ENCODE measurements at places on chromosomes 6 and 20.

- DNase-seq = no peak
Observed at GRCh38 chr20:37521061-37521771, at the start of gene NNAT. Gene NNAT, plus strand, starts transcription at chr20:37521250. Its CDS starts 82 bp downstream, at chr20:37521332.

DNA sequence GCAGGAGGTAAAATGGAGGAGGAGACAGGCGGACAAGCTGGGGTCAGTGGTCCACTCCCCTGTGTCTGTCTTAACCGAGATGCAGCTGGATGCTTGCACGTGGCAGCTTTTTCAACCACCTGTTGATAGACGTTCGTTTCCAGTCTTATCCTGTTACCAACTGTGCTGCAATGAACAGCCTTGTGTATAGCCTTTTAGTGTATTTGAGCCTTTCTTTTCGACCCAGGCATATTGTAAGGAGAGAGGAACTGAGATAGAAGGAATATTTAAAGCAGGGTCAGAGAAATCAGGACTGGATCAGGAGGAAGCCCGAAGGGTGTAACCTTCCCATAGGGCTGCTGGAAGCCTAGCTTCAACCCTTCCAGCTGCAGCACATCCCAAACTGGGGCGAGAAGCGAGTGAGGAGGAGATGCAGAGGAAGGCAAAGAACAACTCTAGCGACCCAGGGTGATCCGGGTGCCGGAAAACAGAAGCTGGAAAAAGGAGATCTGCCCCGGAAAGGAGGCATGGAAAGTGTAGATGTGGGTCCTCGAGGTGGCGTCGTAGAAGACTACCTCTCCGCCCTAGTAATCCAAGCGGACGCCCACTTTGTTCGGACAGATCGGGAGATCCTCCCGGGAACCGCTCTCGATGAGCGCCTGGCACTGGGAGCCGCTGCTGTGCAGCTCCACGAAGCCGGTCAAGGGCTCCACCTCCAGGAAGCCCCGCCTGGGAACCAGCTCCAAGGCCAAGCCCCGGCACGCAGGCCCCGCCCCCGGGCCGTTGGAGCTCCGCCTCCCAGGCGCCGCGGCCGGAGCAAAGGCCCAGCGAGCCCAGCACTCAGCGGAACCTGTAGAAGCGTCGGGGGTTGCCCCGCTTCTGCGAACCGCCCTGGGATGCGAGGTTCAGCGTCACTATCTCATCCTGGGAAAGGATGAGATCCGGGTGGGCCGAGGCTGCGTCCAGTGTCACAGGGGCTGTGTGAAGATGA, 11.2 kb downstream of the TRIM31 start:
- peak; percentile 91 for DNase-seq

- DNase-seq = no peak
Observed at GRCh38 chr6:95208621-95209020, 368.7 kb upstream of the MANEA start.

DNA sequence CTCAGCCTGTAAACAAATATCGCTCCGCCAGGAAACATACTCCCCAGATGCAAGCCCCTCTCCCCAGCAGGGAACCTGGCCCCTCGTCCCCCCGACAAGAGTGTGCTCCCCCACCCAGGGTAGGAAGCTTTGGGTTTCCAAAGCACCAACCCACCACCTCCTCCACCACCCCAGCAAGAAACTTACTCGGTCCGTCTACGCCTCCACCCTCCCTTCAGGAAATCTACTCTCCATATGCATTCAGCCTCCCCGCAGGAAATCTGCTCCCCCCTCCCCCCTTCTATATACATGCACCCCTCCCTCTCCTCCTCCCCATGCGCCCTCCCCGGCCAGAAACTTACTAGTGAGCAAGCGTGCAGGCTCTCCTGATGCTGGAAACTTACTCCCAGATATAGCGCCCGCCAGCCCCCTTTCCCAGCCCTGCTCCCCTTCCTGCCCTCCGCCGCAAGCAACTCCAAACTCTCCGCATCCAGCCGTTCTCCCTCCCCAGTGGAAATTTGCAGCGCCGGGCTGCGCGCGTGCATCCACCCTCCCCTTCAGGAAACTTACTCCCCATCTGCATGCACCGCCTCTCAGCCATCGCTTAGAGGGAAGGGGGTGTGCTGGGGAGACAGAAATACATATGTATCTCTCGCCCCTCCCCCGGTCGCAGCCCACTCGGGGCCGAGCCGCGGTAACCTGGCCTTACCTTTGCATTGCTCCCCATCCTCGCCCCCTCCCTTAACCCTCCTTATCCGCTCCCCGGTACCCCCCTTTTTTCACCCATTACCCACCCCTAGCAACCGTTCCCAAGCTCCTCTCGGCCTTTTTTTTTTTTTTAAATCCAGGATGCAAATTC, at the start of gene TRERF1:
TSS of gene TRERF1 (minus strand) at position 594 of the 838 bp plus-strand sequence. CDS start 182,336 bp downstream, outside the sequence.
- peak; percentile 94 for DNase-seq

- DNase-seq = peak; percentile 72
Observed at GRCh38 chr6:74091136-74091793, 395.3 kb downstream of the CD109 start.

- DNase-seq = no peak
Observed at GRCh38 chr6:169046021-169046420, 207.6 kb downstream of the THBS2 start.

DNA sequence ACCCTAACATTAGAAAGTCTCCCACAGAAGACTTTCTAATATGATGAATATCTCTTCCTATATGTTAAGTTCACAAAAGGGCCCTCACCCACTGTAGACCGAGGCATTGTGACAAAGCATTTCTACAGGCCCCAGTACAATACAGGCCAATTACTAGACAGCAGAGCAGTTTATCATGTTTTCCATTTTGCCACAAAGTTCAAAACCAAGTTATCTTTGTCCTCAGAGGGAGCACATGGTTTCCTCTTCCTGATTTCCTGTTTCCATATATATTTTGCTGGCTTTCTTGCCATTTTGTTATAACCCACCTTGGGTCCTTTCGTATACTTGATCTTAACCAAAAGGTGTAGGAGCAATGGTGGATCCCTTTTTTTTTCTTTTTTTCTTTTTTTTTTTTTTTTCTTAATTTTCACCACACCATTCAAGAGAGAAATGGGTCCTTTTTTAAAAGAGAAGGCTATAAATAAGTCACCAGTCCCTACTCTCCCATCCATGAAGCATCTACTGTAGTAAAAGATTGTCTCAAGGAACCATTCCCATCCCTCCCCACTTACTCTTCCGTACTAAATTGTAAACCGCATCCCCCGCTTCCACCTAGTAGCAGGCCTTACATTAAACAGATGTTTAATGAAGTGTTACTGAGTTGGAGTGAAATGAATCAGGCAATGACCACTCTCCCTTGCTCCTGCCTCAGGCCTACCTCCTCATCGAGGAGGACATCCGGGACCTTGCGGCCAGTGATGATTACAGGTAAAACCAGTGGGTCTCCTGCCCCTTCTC, 2.1 kb upstream of the UBE2C start:
- DNase-seq = no peak

DNA sequence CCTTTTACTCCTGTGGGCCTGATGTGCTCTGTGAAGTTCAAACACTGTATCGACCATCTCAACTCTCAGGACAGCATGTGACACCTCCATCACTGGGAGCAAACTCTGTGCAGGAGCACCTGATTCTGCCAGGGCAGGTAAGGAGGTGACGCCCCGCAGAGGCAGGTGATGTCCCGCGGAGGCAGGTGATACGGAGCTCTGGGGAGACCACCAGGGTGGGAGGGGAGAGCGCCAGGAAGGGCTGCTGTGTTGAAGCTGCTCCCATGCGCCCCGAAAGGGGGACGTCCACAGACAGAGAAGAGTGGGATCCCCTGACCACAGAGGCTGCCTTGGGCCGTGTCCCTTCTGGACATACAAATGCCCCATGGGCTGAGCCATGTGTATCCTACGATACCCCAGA, 58.3 kb downstream of the DACT2 start:
- no peak for DNase-seq

GRCh38 chr20:57598491-57598890, 21.7 kb downstream of the ZBP1 start:
- no peak for DNase-seq

Data from NCI-H82 (cell line).